ENCODE measurements at places on chromosomes 1 and 21. TPM values are rescaled to one million over a fixed set of nuclear protein-coding genes. Genes with fewer than 3 reads are reported as not detected.

The CELA2A gene
- total RNA-seq: not detected

GRCh38 chr1:87644033-87644578 lies 315.4 kb downstream of the LMO4 start:
- no peak for DNase-seq

DNA sequence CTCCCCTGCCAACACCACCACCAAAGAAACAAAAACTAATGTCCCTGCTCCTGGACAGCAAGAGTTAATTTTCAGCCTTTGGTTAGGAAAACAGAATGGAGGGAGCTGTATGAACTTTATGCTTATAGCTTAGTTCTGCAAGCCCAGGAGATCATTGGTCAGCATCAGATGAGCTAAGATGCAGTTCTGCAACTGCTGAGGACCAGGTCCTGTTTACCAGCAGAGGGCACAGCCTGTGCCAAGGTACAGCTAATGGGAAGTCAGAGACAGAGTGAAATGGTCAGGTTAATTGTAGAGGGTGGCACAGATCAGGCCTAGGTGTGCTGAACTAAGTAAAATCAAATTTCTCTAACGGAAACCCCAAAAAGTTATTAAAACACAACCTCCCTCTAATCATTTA lies 161.3 kb downstream of the ROR1 start:
- no peak for DNase-seq

- DNase-seq: no peak
Observed at GRCh38 chr1:31573261-31573660, 3.1 kb upstream of the TINAGL1 start.

DNA sequence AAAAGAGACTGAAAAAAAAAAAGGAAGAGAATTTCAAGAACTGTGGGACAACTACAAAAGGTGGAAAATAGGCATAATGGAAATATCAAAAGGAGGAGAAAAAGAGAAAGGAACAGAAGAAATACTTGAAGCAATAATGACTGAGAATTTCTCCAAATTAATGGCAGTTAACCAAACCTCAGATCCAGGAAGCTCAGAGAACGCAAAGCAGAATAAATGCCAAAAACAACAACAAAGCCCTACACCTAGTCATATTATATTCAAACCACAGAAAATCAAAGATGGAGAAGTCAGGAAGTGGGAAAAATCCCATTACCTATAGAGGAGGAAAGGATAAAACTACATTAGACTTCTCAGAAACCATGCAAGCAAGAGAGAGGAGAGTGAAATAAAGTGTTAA lies 20.7 kb upstream of the AHCYL1 start:
- no peak for DNase-seq

The S100A14 gene
- not detected for total RNA-seq

- DNase-seq: peak; percentile 51
Observed at GRCh38 chr1:226816576-226816975, 53.8 kb upstream of the PSEN2 start.

DNA sequence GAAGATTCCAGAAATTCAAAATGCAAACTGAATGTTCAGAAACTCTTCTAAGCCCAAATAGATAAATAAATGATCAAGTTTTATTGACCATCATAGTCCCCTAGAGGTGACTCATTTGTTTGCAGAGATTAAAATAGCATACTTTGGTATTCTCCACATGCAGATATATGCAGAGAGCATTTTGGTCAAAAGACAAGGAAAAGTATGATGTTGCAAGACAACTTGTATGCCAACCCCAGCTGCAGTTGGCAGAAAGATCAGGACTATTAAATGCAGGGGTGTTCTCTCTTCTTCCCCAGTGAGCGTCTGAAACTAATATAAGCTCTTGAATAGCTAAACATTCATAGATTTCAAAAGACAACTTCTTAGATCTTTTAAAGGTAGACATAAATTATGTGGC lies 404.9 kb downstream of the LTN1 start:
- no peak for DNase-seq
